ENCODE measurements at places on chromosomes 4 and X.

- DNase-seq, result no peak
Observed at GRCh38 chrX:46180258-46180687, 364.9 kb downstream of the ZNF674 start.

GRCh38 chr4:150212485-150212884, 134.2 kb downstream of the DCLK2 start:
- no peak for DNase-seq

DNA sequence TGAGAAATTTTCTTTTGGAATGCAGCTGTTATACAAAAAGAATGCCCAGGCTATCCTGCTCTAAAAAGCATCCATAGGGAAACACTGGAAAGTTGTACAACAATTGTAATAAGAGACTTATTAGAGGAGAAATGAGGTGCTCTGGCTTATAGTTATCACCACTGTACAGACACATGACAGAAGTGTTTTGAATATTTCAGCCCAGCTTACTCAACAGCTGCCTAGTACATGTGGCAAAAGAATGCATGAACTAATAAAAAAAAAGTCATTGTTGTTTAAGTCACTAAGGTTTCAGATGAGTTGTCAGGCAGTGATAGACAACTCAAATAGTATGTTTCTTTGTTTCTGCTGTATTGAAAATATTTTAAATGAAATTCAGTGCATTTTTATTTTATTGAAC, 307.7 kb downstream of the GPM6A start:
- DNase-seq, result no peak

GRCh38 chr4:38560768-38561558, 103.0 kb upstream of the KLF3 start:
- no peak for DNase-seq

- no peak for DNase-seq
Observed at GRCh38 chrX:48715072-48715471, 18.5 kb downstream of the SUV39H1 start.

- no peak for DNase-seq
Observed at GRCh38 chrX:97628807-97629596, 745.3 kb downstream of the RPA4 start.

DNA sequence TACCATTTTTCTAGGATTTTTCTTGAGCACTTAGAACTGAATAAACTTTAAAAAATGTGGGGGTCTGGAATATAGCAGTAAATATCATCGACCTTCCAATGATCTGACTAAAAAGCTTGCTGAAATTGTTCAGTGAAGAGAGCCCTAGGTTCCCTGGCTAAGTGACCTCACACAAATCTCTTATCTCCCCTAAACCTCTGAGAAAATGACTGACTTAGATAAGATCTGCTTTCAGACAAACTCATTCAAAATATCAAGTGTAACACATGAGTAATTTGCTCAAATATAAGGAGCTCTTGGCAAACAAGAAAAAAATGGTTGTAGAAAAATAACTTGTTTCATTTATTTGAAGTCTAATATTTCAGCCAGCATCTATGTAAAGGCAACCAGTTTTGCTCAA, 441.7 kb upstream of the SLIT2 start:
- no peak for DNase-seq

DNA sequence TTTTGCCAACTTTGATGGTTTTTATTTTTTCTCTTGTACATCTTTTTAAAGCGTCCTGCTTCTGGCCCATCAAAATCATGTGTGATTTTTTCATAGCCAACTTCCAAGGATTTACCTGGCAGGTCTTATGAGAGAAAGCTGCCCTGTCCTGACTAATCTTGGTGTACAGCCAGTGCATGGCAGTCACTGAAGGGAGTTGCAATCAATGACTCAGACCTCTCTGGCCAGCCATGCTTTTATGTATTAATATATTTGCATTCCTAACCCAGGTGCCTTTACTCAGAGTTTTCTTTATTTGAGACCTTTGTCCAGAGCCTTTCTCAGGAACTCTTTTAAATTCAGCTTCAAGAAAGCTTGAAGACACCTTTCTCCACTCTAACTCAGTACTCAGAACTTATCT, 691.5 kb upstream of the HTR2C start:
- DNase-seq, result no peak

Measured in hindlimb muscle (tissue), 1 donor.